ENCODE measurements at places on chromosomes 3 and 15.
A peak's percentile ranks its signal among the peaks of the same experiment; 100 is the strongest.

GRCh38 chr3:144636833-144637232, 665.2 kb downstream of the DIPK2A start:
- peak; percentile 10 for DNase-seq

DNA sequence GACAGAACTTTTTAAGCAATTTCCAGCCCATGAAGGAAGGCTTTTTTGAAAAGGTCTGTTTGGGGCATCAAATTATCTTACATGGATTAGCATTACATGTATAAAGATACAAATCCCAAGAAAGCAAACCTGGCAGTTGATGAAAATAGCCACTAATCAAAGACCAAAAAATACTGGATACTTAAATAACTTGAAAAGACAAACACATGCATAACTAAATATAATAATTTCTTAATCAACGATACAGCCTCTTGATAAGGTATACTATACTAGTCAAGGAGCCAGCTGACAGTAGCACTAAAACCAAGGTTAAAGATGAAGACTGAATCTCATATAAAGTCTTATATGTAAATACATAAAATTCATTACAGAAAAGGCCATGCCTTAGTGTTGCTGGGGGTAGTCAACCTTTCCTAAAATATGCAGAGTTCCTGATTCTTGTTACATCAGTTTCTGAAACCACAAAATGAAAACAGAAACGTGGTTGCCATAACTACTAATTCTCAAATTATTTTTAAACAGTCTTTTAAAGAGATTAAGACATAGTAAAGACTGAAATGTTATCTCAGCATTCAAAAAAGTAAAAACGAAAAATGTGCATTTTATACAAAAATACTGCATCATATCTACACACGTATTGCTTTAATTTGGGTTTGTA, 2.0 kb downstream of the ANKRD28 start:
- no peak for DNase-seq

DNA sequence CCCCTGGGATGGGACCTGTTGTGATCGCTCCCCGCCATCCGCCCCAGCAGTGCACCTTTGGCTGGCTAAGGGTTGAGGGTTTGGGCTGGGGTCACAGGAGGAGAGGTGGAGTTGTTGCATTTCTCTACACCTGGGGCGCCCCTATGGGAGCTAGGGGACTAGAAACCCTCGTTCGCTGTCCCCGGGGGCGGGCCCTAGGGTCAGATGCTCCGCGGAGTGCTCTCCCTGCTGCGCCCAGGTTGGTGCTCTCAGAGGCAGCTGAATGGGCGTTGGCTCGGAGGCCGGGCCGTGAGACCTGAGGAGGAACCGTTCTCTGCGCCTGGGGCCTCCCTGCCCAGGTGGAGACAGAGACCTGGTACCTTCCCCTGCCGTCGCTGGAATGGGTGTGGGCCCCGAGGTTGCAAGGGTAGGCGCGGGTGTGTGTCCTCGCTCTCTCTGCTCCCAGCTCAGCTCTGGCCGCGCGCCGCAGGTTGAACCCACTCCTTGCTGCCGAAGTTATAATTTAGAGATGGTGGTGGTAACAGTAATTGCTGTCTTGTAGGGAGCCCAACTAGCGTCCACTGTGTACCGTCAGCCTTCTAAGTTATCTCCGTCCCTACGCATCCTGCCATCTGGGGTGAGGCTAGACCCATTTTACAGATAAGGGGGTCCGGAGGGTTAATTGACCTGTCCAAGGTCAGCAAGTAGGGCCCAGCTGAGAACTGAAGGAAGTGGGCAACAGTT, 965 bp downstream of the FLNB start:
- peak; percentile 38 for DNase-seq

GRCh38 chr3:140165781-140166180, 230.8 kb downstream of the CLSTN2 start:
- DNase-seq, result no peak

DNA sequence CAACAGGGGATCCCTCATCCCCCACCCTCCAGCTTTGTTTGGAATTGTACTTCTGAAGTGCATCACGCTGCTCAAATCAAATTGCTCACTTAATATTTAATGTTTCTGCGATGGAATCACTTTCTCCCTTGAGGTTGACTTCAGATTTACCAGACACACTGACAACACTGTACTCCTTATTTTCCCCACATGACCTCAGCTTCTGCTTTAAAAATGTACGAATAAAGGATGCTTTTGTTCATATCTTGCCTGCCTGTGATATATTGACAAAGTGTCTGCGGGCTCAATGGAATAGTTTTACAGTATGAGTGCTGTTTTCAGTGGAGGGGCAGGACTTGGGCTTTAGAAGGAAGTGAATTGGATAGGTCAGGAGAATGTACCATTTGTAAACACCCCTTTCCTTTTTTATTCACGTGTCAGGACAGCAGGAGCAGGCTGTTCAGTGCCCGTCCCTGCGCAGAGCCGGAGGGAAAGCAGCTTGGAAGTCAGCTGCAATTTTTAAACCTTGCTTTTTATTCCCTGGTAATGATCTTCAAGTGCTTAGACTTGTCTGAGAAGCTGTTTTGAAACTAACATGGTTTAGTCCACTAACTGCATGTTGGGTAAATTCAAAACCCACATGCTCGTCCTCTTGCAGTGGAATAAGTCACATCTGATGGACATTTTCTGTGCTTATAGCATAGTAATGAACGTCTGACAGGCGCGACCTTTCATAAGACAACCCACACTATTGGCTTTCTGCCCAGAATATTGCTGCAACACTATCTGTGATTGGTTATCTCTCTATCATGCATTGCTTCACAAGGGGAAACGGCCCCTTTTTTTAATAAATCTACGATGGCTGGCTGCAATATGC, 29.9 kb downstream of the MBNL1 start:
- peak; percentile 50 for DNase-seq
